GM10248 (cell line): ENCODE measurements at places on chromosomes 11 and 22.

GRCh38 chr11:88064097-88064705, 111.0 kb downstream of the RAB38 start:
- DNase-seq: no peak

DNA sequence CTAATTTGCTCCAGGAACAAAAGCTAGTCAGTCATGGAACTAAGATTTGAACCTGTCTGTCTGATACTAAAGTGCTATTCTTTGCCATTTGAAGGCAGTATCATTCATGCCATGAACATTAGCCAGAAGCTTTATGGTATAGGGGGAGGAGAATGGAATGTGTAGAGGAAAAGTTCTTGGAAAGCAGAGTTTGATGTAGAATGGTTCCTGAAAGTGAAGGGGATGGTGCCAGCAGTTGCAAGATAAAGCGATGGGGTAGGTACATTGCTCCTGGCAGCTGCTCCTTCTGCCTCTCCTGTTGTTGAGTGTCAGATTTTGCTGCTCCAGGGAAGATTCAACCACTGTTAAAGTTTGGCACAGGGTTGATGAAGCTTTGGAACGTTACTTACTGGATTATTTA, 53.4 kb downstream of the ARHGAP42 start:
- DNase-seq: no peak

DNA sequence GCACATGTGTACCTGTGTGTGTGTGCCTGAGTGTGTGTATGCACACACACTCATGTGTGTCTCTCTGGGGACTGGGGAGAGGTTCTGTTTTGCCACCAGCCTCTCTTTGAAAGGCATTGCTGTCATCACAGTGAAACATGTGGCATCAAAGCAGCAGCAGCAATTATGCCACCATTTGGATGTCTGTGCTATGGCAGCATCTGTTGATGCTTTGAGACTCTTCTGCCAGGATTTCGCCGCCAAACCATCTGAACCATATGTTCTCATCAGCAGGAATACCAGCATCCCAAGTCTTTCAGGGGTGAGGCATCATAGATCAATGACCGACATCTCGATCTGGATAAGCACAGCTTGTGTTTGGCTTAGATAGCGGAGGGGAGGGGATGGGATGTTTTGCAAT, 168.6 kb downstream of the FAT3 start:
- no peak for DNase-seq

DNA sequence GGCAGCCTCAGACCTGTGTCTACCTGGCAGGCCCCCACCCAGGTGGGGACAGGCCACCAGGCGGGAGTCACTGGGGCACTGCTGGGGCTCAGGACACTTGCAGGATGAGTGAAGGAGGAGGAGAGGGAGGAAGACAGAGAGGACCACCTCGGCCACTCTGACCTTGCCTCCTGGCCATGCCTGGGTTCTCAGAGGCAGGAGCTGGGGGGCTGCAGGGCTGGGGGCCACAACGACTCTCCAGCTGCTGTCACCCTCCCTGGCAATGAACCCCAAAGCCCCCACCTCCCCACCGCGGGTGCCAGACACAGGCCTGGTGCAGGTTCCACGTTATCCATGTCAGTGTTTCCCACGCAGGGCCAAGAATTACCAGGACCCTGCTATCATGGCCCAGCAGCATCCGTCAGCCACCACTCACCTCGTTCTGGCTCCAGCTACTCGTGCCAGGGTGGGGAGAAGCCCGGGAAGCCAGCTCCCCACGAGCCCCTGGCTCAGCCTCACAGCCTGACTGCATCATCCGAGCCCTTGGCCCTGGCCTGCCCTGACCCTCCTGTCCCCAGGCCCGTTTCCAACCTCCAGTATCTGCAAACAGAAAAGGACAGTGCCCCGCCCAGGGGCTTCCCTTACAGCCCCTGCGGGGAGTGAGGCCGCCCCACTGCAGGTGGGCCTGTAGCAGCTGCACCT, 62.4 kb downstream of the BRD1 start:
- no peak for DNase-seq

- DNase-seq: peak; percentile 28
Observed at GRCh38 chr11:94740083-94741021, 27.8 kb upstream of the AMOTL1 start.

DNA sequence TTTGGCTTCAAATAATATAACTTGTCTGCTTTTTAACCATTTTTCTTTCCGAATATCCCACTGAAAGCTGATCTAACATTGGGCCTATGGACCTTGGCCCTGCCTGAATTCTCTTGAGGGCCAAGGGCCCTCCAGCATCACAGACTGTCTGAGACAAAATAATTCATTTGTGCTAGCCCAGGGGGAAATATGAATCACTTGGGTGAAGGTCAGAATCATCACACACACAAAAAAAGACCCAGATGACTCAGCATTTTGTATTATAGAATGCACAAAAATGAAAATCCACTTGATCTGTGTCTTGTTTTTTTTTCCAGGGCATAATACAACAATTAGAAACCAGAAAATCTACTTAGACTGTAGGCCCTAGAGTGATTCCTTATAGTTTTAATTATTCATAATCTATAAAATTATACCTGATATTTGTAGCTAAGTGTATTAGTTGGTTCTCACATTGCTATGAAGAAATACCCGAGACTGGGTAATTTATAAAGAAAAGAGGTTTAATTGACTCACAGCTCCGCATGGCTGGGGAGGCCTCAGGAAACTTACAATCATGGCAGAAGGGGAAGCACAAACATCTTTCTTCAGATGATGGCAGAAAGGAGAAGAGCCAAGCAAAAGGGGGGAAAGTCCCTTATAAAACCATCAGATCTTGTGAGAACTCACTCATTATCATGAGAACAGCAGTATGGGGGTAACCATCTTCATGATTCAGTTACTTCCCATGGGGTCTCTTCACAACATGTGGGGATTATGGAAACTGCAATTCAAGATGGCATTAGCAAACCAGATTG, 15.6 kb upstream of the RDX start:
- no peak for DNase-seq

DNA sequence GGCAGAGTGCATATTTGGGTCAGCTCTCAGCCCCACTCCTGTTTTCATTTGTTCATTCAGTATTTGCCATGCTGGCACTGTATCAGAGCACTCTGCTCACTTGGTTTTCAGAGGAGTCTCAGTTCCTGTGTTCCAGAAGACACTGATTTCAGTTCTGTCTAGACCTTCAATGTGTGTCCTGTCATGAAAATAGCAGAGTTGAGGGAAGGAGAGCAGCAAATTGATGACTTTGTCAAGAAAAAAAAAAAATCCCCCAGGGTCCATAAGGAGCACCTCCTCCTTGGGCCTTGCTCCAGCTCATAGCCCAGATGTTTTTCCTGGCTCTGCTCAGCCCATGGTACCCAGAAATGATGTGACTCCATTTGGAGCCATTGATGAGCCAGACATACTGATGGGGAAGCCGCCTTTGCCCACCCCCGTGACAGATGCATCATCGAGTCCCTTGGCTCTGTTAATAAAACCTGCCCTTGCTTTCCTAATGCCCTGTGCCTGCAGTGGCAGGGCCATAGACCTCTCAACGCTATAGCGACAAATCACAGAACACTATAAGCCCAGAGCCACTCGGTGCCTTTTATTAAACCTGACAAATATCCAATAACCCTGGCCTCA, 107.0 kb downstream of the PKNOX2 start:
- no peak for DNase-seq

GRCh38 chr11:75632450-75632849, 36.4 kb downstream of the MAP6 start:
- no peak for DNase-seq

DNA sequence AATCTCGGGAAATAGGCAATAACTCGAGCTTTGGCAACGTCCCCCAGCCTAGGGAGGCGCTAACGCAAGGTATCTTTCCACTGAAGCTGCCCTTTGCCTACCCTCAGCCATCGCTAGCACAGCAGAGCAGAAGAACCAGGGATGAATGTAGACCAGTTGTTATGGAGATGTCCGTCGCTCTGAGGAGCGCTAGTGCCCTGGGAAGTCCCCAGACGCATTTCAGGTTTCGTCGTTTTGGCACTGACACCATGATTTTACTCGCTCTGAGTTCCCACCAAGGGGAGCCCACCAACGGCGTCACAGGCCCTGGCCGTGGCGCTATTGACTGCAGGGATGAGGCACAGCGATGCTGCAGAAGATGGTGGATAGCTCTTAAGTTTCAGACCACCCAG, 22.7 kb upstream of the BDNF start:
- DNase-seq: peak; percentile 13

DNA sequence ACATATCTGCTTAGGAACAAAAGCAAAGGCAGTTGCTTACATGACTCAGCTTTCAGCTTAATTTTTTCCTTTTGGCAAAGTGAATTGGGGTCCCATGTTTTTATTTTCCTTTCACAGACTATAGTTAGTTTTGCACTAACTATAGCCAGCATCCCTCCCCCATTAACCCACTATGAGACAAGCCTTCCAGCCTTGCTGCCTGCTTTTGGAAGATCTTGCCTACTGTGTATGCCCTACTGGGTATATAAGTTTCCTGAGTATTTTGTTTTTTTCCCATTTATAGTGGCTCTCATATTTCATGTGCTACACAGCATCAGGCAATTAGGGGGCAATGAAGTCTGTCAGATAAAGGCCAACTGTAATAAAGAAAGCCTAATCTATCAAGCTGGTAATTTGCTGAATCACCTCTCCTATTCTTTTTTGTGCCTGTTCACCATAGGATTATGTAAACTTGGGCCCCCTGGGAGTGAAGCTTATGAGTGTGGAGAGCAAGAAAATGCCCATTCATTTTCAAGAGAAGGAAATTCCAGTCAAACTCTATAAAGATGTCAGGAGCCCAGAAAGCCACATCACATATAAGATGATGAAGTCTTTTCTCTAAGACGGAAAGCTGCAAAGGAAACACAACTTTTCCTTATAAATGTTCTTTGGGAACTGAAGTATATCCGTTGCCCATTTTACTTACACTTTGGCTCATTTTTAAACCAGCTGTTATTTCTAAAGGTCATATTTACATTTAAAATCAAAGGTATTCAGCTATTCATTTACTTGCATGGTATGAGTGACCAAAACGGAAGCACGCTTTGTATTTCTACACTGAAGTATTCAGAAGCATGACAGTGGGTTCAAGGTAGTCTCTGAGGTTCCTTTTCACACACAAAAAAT, 64.0 kb downstream of the CCDC83 start:
- no peak for DNase-seq

GRCh38 chr11:73481626-73482025, 105.4 kb downstream of the RELT start:
- no peak for DNase-seq

- no peak for DNase-seq
Observed at GRCh38 chr22:28710107-28710506, 30.5 kb upstream of the TTC28 start.

DNA sequence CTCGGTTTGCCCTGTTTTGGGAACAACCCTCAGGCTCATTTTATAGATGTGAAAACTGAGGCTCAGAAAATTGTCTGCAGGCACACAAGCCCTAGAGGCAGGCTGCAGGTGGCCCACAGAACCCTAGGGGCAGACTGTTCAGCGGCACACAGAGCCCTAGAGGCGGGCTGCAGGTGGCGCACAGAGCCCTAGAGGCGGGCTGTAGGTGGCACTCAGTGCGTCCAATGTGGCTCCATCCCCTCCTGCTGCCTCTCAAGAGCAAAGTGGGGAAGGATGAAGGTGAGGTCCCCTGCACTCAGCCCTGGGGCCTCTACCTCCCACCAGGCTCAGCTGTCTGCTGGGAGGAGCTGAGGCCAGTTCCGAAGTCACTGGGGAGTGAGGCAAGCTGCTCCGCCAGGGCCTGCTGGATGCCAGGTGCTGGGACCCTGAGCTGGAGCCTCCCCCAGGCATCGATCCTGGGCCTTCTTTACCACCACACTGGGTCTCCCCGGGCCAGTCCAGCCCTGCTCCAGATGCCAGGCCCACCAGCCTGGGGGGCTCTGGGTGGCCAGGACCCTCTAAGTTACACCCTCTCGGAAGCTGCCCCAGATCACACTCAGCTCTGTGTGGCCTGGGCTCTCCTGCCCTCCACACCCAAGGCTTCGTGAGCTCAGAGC, 2.3 kb downstream of the ACY3 start:
- peak; percentile 79 for DNase-seq

DNA sequence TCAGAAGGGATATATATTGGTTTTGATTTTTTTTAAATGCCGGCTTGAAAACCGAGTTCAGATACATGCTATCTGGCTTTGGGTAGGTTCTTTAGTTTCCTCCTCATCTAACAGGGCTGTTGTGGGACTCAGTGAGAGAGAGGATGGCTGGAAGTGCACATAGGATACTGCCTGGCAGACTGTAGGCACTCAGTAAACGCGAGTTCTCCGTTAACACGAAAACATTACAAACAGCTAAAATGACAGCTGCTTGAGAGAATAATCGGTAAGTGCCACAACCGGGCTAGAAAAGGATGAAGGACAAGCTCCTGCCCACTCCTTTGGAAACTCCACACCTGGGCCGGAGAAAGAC, 369 bp downstream of the XRRA1 start:
- no peak for DNase-seq

- no peak for DNase-seq
Observed at GRCh38 chr11:26572770-26573402, 823 bp upstream of the MUC15 start.

DNA sequence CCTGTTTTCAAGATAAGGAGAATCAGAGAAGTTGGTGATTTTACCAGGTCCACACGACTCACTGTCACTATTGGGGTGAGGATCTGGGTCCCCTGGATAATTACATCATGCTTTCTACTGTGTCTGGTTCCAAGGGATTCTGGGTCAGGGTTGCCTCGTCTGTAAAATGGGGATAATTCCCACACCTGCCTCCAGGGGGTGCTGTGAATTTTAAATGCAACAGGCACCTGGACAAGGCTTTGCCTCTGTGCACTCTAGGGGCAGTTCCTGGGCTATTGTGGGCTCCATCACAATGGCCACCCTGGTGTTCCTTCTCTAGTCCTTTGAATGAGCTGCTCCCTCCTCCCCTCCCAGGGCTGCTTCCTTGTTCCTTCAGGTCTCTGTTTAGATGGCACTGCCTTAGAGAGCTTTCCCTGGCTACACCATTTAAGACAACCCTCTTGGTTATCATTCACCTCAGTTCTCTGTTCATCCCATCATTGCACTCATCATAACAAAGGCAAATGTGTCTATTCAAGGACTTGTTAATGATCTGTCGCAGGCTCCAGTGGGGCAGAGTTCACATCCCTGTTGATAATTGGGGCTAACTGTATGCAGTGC, 178.6 kb downstream of the MIAT start:
- peak; percentile 66 for DNase-seq

DNA sequence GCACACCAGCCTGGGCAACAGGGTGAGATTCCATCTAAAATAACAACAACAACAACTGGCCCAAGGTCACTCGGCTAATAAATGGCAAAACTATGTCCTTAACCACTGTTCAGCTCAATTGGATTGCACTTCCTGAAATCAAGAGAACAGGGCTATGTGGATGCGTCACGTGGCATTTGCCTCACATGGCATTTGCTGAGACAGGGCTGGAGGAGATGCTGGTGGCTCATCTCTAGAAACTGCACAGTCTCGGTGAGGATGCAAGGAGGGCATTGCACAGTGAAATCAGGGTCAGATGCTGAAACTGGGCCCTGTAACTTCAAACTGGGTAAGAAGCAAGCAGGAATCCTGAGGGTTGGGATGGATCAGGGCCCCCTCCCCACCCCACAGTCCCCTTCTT, 171.9 kb downstream of the BUD13 start:
- DNase-seq: no peak

- DNase-seq: no peak
Observed at GRCh38 chr11:87359401-87359800, 321.7 kb downstream of the TMEM135 start.
